ENCODE measurements at places on chromosomes 2 and 18. TPM values are rescaled to one million over a fixed set of nuclear protein-coding genes. Genes with fewer than 3 reads are reported as not detected.

DNA sequence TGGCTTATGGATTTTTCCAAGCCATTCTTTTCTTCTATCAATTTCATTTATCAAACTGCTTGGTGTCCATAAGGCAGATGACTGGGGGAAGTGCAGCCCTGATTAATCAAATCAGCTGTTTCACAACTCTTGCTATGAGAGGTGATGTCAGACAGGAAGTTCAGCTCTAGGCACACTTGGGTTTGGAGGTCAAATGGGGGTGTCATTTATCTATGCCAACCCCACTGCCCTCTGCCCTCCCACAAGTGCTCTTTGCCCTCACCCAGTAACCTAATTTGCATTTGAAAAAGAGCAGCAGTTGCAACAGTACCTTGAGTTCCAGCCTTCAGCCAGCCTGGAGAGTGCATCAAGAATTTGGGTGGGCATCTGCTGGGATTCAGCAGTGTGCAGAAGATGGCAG, 431.3 kb upstream of the SPRED2 start:
- no peak for DNase-seq

DNA sequence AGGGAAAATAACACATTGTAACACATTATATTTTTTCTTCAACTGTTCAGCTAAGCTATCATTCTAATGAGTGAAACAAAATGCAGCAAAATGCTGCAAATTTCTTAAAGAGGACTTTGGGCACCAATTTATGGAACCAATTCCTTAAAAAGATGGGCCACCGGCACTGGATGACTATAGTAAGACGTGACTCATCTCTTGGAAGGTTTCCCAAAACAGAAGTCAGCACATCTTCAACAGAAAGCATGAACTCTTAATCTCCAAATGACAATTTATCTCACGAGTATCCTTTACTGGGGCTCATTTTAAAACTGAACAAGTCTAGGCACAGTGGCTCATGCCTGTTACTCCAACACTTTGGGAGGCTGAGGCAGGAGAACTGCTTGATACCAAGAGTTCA, 213.4 kb downstream of the CDH20 start:
- DNase-seq: peak; percentile 87

DNA sequence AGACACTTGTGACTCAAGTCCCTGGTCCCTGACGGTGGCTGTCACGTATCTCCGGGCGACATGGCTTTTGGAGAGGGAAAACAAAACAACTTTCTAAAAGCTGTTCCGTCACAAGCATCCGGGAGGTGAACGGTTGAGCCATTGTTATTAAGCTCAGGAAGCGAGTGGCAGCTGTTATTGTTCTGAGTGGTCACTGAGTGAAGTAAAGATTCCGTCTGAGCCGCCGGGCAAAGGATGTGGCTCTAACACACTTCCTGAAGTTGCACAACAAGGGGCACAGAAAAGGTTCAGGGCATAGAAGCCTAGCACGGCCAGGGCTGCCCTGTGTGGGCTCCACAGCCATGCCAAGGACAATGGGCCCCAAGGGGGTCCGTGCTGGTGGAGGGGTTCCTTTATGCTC, 24.3 kb downstream of the INPP5D start:
- DNase-seq: no peak

DNA sequence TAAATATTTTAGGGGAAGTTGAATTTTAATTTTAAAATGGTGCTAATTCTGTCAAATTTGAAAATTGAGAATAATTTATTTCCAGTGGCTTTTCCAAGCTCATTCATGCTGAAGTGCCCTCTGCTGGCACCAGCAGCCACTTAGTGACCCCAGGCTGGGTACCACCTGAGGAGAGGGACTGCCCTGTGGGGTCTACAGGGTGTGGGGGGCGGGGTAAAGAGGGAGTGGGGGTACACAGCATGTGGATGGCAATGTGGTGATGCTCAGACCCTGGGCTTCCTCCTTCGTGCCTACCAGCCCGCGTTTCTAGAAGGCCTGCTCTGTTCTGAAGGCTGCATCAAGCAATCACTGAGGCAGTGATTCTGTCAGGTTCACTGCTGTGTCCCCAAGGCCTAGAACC, 45.1 kb upstream of the SCLY start:
- DNase-seq: no peak

- no peak for DNase-seq
Observed at GRCh38 chr2:222848862-222849261, 12.0 kb upstream of the ACSL3 start.

GRCh38 chr2:67108231-67108630, 288.9 kb upstream of the ETAA1 start:
- DNase-seq: no peak

- DNase-seq: peak; percentile 40
Observed at GRCh38 chr2:86485103-86485502, 43.9 kb downstream of the KDM3A start.

DNA sequence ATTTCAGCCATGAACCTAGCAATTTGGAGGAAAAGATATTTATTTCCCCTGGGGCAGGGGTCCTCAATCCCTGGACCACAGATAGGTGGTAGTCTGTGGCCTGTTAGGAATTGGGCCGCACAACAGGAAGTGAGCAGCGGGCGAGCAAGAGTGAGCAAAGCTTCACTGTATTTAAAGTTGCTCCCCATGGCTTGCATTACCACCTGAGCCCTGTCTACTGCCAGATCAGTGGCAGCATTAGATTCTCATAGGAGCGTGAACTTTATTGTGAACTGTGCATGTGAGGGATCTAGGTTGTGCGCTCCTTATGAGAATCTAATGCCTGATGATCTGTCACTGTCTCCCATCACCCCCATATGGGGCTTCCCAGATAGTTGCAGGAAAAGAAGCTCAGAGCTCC, 127.6 kb downstream of the ICOS start:
- no peak for DNase-seq

The RNF152 gene
- total RNA-seq: 60.3 TPM

The ASXL3 gene
- total RNA-seq: not detected

All from HFFc6 (cell line).